Right renal cortex interstitium (tissue), 3 donors: ENCODE measurements at places on chromosomes 7 and 10.

DNA sequence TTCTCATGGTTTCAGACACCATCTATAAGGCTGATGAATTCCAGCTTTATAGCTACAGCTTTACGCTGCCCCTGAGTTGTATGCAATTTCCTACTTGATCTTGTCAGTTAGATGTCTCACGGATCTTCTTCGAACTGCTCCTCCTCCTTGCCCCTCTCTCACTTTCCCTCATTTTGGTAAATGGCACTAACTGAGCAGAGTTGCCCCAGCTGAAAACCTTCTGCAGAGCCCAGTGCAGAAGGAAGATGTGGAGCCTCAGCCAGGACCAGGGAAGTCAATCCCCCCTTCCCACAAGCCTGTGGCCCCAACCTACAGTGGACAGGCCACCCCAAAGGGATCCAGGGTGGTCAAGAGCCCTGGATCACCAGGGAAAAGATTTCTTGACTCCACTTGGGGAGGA, 49.0 kb upstream of the SEPHS1 start:
- no peak for DNase-seq

GRCh38 chr7:105932835-105933477, 30.1 kb upstream of the CDHR3 start:
- DNase-seq = no peak

DNA sequence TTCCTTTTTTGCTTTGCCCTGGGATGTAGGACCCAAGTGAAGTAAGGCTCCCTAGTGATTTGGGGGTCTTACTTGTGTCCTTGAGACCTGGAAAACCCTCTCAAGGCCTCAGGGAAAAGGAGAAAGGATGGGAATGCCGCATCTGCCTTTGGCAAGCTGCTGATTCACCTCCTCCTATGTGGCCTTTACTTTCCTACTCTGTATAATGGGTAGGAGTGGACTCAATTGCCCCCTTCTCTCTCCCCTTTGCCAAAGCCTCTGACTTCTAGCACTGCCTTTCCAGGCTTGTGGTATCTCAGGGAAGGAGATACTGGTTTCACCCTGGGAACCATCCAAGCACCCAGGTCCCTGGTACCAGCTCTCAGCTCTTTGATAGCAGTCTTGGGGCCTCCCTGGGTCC, 35.4 kb downstream of the UNC5B start:
- no peak for DNase-seq

GRCh38 chr10:94358480-94358879, 4.3 kb downstream of the NOC3L start:
- DNase-seq = no peak
